Left ventricle myocardium inferior (tissue), 1 donor: ENCODE measurements at places on chromosomes 7 and 10. TPM values are rescaled to one million over a fixed set of nuclear protein-coding genes. Genes with fewer than 3 reads are reported as not detected.

AOAH gene
- total RNA-seq, result 1.9 TPM

DNA sequence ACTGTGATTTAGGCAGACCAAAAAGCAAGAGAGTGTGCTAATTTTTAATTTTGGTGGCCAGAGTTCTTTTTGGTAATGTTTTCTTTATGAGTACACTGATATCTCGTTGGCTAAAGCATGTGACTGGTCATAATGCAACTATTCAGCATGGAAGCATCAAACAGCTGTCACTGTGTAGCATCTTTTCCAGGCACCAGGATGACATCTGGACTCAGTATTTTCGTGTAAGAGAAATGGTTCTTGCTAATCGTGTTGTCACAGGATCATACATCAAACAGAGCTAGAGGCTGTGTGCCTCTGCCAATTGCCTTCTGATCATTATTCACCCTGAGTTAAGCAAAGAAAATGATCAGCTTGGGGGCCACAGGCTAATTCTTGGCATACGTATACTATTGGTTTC, 118.9 kb downstream of the SND1 start:
- DNase-seq, result no peak

MEIG1 gene
- not detected for total RNA-seq

GRCh38 chr10:124717911-124718741, 26.1 kb downstream of the FAM53B start:
- DNase-seq, result no peak

SAMD9L gene
- total RNA-seq, result 3.7 TPM

DNA sequence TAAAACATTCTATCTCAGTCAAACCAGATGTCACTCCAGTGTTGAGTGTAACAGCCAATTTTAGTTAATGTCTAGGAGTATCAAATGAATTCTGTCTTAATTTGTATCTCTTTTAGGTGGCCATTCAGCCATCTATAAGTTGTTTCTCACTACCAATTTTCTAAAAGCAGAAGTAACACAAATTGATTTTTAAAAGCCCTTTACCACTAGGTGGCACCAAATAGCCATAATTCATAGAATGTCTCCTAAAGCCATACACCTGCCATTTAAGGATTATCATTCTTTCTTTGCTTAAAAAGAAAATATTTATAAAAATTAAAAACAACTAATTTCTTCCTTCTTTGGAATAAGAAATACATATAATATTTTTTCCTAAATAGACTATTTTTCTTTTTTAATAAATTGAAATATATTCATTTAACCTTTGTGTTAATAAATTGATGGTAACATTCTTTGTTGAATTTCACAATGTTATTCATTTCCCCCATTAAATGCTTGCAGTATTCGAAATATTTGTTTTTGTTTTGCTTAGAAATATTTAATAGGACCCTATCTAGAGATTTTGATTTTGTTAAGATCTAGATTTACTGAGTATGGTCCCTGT, 107.8 kb upstream of the PPP1R3A start:
- no peak for DNase-seq

NUTM2D gene
- 6.0 TPM for total RNA-seq

FAM25G gene
- total RNA-seq, result not detected

- DNase-seq, result no peak
Observed at GRCh38 chr10:125836746-125837145, 13.4 kb downstream of the BCCIP start.

PRPS1L1 gene
- not detected for total RNA-seq

- DNase-seq, result no peak
Observed at GRCh38 chr7:103576641-103577040, 130.6 kb upstream of the SLC26A5 start.

GSAP gene
- total RNA-seq, result 7.2 TPM

OR9A2 gene
- total RNA-seq, result not detected

GRCh38 chr10:70145166-70145665, 1.3 kb downstream of the TYSND1 start:
- no peak for DNase-seq

CYP3A7 gene
- not detected for total RNA-seq

MYO1G gene
- 0.77 TPM for total RNA-seq

DNA sequence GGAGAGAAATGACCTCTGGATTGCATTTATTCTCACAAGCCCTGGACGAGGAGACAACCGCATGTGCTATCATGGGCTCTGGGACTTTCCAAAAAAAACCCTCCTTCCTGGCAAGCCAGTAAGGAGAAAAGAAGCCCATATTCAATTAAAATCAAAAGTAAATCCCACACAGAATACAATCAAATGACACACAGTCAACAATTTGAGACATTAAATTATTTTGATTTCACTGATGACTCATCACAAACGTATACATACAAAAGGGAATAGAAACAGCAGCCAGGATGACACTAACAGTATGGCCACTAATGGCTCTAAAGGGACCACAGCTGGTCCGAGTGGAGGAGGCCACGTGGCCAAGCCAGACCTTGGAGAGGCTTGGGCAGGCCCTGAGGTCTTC, 24.9 kb downstream of the LRRC20 start:
- no peak for DNase-seq

- no peak for DNase-seq
Observed at GRCh38 chr7:30448461-30449189, 30.0 kb downstream of the NOD1 start.

NKX1-2 gene
- not detected for total RNA-seq

DNA sequence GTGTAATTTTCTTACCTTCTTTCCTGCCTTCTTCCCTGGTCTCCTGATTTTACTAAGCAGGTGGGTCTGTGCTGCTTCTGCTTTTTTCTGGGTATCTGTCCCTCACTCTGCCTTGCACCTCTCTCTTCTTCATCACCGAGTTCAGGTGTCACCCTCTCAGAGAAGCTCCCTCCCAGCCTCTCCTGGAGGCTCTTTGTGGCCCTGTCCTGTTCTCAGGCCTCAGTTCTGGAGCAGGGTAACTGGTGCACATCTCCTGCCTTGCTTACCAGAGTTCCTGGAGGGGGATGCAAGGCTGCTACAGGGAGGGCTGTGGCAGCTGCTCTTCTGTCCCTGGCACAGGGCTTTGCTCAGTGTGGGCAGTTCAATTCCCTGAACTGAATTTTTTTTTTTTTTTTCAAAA, 66.1 kb downstream of the RBM33 start:
- DNase-seq, result no peak

DNA sequence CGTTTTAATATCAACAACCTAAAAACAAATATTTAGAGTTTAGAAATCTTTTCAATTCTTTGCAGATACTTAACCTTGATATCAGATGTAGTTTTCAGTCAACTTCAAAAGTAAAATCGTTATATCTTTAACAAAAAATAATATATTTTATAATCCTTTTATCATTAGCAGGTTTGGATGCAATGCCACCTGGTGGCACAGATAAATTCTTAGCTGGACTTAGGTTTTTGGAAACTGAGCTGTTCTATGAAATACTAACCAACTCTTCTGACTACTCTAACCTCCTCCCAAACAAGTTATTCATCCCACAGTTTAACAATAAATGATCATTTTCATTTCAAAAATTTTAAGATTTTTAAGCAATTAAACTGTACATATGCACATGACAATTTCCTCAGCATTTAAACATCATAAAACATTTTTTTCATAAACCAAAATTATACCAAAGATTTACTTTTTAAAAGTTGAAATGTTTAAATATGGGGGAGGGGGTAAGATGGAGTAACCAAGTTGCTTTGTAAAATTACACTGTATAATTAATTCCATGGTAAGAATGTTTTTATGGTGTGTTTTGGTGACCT, 56.9 kb downstream of the HIBADH start:
- no peak for DNase-seq

- DNase-seq, result no peak
Observed at GRCh38 chr7:74224511-74224832, 14.7 kb downstream of the LAT2 start.

TCAF2 gene
- 0.22 TPM for total RNA-seq

AGR2 gene
- total RNA-seq, result not detected

DNA sequence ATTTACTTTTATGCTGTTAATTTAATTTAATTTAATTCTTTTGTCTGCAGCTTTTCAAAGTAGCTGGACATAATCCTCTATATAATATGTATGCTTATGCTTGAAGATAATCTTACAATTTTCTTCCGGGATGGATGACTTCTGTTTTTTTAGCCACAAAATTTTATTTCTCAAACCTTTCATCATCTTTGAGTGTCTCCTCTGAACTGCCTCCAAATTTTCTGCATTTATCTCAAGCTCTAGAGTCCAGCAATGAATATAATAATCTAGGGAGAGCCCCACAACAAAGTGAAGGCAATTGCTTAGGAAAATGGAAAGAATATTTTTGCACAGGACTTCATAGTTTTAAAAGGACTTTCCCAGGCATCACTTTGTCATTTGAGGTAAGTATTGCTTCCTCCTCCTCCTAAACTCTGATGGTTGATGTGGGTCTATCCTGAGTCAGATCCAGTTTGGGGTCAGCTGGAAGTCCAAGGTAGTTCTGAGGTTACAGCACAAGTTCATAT, 53.7 kb upstream of the FAM3C start:
- no peak for DNase-seq

ECHS1 gene
- 212 TPM for total RNA-seq

GHRHR gene
- total RNA-seq, result not detected

ICA1 gene
- total RNA-seq, result 54.9 TPM

TEX47 gene
- total RNA-seq, result not detected

GRCh38 chr10:63313066-63313717, 152.6 kb downstream of the JMJD1C start:
- no peak for DNase-seq

WDFY4 gene
- total RNA-seq, result 1.5 TPM

DNA sequence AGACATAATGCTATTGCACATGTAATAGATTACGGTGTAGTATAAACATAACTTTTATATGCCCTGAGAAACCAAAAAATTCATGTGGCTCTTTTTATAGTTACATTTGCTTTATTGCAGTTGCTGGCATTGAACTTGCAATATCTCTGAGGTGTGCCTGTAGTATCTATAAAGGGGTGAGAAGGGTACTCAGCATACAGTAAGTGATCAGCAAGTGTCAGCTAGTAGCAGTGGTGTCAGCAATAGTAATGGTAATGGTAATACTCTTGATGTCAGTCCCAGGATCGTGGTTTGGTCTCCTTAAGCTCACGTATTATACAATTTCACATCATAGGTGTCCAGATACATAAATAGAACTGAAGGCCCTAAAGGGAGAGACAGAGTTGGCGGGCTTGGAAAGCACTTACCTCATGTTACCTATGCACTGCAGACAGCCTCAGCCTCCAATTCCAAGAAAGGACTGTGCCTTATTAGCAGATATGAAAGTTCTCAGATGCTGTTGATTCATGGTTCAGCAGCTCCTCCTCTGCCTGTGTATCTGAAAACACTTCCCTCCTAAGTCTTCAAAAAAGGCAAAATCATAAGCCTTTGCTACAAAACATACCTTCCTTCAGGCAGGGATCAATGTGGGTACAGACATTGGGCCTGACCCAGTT, 6.6 kb upstream of the GIMAP7 start:
- DNase-seq, result no peak

DDC gene
- not detected for total RNA-seq

- no peak for DNase-seq
Observed at GRCh38 chr10:52514481-52514880, 200.4 kb downstream of the DKK1 start.
